Kidney (tissue), 22 donors: ENCODE measurements at places on chromosomes 5 and 9. TPM values are rescaled to one million over a fixed set of nuclear protein-coding genes. Genes with fewer than 3 reads are reported as not detected.

GRCh38 chr5:171649075-171649401, 136.6 kb upstream of the SMIM23 start:
- DNase-seq: no peak

DNA sequence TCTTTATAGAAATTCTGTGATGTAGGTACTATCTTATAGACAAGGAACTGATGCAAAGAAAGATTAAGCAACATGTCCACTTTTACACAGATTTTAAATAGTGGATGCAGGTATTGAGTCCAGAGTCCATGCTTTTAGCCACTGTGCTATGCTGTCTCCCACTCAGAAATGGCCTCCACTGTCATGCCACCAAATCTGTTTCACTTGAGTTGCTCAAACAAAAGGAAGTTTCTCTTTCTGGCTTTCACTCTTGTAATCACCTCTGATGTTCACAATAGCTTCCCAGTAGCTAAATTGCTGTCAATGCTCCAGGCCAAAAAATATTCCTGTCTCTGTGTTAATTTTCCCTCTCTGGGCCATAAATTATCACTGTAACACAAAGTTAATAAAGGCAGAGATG, 77.0 kb upstream of the RASA1 start:
- DNase-seq: no peak

GRCh38 chr9:32345243-32345642, 39.2 kb upstream of the ACO1 start:
- no peak for DNase-seq

DNA sequence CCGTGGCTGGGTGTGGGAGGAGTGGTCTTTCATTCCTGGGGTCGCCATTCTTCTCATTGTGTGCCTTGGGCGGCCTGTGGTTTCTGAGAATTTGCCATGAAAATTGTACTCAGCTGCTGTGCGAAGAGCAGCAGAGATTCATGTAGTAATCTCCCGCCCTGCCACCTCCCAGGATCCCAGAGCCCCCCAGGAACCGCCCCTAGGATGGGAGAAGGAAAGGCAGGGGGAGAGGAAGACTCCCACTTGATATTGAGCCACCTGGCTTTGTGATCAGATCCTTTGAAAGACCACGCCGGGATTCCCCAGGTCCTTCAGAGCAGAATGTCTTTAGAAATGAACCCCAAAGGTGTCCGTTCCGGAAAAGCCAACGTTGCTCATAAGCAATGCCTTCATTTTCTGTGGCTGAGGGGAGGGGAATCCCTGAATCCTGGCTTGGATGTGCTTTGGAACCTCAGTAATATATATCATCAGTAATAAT, 27.6 kb downstream of the NEURL1B start:
- DNase-seq: no peak

DNA sequence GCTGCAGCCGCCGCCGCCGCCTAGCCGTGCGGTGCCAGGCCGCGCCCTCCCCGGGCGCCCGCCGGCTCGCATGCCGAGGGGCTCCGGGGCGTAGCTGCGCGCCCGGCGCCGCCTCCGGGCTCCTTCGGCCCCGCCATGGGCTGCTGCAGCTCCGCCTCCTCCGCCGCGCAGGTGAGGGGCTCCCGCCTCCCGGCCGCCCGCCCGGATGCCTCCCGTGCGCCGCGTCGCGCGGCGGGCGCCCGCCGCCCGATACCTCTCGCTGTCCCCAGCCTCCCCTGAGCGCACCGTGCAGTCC, 230 bp downstream of the SLC44A1 start:
- DNase-seq: peak; percentile 67

GRCh38 chr9:33445389-33446239, 1.8 kb downstream of the AQP3 start:
- peak; percentile 65 for DNase-seq

DNA sequence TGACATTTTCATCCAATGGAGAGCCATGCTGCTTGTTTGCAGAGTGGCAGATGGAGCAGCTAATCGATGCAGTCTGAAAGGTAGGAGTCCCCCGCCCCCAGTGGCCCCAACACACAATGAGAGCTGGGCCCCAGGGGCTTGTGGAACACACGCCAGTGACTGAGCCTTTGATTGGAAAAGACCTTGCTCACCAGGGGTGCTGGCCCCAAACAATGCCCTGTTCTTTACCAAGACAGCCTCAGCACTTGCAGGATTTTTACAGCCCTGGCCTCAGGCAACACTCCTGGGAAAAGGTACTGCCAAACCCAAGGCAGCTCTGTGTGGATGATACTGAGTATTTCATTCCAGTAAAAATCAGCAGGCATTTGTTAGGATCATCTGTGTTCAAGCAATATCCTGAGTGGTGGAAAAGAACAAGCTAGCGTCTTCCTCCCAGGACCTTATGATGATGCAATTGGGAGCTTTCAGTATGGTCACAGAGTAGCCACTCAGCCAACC, 276.8 kb upstream of the CLINT1 start:
- DNase-seq: no peak

DNA sequence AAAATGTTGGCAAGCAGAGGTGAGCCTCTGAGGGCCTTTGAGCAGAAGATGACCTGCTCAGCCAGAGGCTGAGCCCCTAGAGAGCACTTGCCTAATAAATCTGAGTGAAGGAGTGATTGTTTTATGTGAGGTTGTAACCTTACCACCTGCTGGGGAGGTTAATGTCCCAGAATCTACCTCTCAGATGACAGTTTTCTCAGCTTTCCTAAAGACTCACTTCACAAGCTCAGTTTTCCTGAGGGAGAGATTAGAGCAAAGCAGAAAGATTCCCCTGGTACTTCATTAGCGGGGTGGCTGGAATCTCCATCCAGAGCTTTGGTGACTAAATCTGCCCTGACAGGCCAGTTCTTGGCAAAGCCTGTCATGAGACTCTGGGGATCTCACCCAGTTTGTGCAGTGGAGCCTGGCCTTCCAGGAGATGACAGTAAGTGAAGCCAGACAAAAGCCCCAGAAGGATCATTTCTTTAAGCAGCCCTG, 48.8 kb upstream of the GALNT10 start:
- no peak for DNase-seq

DNA sequence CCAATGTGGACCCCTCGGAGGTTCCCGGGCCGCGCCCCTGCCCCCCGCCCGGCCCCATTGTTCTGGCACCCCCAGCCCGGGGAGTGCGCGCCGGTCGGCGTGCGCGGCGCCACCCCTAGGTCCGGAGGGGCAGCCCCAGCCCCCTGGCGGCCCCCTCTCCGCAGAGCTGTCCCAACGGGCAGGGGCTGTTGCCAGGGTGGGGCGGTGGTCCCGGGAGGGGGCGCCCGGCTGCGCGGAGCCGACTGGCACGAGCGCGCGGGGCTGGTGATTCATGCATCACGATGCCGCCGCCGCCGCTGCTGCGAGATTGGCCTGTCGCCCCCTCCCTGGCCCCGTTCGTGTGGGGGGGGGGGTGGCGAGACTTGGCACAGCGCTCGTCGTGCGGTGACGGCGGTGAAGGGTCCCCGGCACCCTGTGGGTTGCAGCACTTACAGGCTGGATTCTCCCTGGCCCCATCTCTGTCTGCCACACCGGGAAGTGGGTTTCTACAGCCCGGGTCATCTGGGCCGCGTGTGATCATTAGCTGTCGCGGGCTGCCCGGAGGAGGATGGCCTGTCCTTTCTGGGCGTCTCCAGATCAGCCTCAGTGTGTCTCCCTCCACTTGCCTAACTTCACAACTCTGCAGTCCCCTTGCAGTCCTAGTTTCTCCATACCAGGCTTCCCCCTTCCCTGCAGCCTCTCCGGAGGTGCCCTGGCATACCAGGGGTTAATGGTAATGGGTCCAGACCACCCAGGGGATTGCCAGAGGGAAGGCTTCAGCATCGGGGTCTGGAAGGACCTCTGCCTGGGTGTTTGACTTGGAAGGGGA, 858 bp downstream of the NCS1 start:
- peak; percentile 78 for DNase-seq

ELAVL2 gene
- 0.35 TPM for total RNA-seq

- DNase-seq: no peak
These were observed 151.3 kb downstream of the CHSY3 start for GRCh38 chr5:130055572-130055971.

SUB1 gene
- total RNA-seq: 167 TPM
